Stimulated activated CD8-positive, alpha-beta memory T cell treated with anti-CD3 and anti-CD28 coated beads, Interleukin-4, amount 100 ng/mL, for 1 hour (primary cell): ENCODE measurements at places on chromosomes 5 and 9.

GRCh38 chr5:107361945-107362344, 308.8 kb downstream of the EFNA5 start:
- DNase-seq = no peak

DNA sequence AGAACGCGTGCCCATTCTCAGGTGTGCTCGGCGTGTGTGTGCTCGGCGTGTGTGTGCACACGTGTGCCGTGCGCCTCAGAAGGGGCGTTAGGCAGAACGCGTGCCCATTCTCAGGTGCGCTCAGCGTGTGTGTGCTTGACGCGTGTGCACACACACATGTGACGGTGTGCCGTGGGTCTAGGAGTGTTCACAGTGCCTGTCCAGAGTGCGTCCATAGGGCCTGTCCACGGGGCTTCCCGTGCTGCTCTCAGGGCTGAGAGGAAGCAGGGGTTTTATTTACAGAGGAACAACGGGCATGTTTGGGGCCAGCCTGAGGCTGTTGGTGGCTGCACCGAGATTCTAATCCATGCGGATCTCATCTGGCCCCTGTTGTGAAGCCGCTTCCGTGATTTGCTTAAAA, 14.2 kb upstream of the AHRR start:
- DNase-seq = no peak

GRCh38 chr5:175653763-175654162, 4.1 kb upstream of the HRH2 start:
- no peak for DNase-seq

DNA sequence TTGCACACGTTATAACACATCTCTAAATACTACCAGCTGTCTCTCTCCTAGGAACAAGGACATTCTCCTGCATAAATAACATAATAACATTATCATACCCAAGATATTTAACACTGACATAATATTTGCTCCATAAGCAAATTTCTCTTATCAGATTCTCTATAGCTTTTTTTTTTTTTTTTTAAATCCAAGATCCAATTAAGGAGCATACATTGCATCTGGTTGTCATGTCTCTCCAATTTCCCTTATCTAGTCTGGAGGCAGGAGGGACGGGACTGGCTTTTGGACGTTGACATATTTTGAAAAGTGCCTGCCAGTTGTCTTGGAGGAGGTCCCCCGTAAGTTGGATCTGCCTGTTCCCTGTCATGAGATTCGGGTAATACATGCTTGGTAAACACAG, 76.6 kb downstream of the RAPGEF1 start:
- DNase-seq = no peak

GRCh38 chr5:106601620-106602019, 1069.1 kb downstream of the EFNA5 start:
- no peak for DNase-seq

DNA sequence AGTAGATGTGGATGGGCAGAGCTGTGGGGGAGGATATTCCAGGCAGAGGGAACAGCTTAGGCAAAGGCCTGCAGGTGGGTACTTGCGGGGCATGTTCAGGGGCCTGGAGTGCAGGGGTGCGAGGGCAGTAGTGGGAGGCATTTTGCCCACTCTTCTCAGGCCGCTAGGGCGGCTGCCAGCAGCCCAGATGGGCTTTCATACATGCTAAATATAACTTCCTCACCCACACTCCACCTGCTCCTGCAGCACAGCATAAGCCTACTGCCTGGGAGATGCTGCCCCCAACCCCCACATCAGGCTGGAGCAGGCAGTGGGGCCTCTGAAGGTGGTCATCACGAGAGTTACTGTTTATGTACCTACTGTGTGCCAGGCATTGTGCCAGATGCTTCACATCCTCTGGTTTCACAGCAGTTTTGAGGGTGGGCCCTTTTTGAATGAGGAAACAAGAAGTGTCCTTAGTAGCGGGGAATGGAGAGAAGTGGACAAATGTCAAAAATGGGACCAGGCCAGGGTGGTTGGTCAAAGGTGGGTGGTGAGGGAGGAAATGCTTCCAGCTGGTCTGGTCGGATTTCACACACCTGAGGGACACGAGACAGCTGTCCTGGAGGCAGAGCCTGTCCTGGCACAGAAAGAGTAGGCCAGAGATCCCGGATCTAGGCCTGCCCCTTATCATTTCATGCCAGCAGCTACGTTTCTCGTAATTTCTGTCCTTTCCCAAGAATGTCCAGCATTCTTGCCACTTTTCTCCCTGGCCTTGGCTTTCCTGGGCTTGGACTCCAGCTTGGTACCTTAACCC, 12.1 kb downstream of the RGS14 start:
- DNase-seq = no peak

DNA sequence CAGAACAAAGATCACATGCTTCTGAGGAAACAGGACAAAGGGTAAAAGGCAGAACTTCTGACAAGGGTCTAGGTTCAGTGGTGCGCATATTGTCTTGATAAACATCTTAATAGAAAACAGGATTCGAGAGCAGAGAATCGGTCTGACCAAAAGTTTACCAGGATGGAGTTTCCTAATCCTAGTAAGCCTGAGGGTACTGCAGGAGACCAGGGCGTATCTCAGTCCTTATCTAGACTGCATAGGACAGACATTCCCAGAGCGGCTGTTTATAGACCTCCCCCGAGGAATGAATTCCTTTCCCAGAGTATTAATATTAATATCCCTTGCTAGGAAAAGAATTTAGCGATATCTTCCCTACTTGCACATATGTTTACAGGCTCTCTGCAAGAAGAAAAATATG, 32.4 kb upstream of the TNFSF8 start:
- no peak for DNase-seq
